ENCODE measurements at places on chromosomes 1 and 21.

- DNase-seq = peak; percentile 80
Measured at GRCh38 chr1:151993734-151994496, at the start of gene S100A10. Gene S100A10, minus strand, starts transcription at chr1:151993859. Its CDS starts 7,629 bp downstream, at chr1:151986230.

DNA sequence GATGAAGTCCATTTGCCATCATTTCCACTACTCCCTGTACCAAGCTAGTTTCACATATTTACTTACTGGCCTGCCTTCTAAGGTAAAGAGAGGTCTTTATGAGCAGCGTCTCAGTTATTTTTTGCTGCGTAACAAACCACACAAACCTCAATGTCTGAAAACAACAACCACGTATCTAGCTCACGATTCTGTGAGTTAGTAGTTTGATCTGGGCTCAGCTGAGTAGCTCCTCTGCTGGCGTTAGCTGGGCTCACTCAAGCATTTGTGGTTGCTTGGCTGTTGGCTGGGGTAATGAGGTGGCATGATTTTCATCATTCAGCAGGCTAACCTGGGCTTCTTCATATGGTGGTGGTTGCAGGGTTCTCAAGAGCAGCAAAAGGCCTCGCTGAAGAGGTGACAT is 225.4 kb downstream of the FOXD2 start:
- DNase-seq = peak; percentile 17

DNA sequence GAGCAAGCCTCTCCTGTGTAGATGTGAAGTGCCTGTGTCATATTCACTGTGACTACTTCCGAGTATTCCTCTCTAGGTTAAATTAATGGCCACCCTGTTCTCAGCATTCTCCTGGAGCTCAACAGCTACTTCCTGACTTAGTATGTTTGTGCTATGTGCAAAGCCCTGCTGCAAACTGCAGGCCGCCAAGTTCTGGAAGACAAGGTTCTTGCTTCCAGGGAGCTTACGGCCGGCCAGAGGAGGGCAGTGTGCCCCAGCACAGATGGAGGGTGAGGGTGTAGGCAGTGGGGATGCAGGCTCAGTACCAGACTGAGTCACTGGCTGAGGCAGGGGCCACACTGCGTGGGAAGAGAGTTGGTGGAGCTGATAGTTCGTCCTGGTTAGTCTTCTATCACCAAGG is 43.2 kb downstream of the ELK4 start:
- no peak for DNase-seq

DNA sequence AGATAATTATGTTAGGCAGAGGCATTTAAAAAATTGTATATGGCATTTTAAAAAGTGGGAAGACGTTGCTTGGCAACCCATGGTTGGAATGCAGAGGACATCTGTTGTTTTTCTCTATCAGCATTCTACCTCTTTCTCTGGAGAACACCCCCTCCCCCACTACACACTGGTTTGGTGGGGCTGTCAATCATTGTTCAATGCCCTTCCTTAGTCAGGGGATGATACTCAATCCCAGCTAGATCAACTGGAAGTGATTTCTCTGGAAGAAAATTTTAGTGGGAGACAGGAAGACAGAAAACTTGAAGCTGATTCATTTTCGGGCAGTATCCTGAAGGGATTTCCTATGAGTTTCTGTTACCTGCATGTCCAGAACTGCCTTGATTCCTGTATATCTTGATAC is 35.7 kb upstream of the CAP1 start:
- no peak for DNase-seq

GRCh38 chr1:111876631-111877030 is 112.8 kb downstream of the KCND3 start:
- DNase-seq = no peak

DNA sequence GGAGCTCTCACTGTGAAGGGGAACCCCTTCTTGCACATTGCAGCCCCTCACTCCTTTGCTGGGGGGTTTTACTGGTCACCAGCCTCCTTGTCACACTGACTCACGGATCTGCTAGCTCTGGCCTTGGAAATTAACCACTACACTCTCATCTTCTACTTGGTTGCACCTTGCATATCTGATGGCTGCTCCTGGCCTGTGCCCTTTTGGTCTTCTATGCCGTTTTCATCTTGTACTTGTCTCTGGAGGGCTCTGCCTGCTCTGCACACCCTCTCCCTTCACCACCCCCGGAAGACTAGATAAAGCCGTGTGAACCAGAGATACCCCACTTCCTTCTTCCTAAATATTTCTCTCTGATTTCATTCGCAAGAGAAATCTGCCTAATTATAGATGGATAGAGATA is 44.6 kb downstream of the CD247 start:
- no peak for DNase-seq

DNA sequence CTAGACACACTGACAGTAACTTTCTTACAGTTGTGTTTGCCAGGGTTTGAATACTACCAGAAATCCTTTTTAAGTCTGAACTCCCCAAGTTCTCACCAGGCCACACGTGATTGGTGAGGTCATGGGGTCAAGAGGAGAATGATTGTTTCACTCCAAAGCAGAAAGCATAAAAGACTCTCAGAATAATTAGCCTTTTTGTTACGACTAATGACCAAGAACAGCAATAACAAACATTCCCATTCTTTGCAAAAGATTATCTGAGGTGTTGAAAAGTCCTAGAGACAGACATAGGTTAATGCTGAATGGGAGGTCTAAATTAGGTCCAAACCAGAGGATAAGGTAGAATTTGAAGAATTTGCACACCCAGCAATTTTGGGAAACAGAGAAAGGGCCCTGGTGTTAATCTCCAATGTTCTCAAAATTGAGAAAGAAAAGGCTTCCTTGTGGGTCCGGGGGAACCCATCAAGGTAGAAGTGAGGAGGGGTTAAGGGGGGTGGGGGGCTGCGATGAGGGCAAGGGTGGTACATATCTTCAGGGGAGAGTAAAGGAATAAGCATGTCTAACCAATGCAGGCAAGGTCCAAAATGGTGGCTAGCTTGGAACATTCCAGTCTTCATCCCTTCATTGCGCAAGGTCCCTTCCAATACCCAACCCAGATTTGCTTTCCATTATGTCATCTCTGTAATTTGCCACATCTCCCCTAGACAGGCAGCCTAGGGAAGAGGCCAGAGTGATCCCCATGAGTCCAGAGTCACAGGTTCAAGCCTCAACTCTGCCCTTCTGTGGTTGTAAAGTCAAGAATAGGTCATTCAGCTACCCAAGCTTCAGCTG is 74.6 kb upstream of the NFIA start:
- no peak for DNase-seq

DNA sequence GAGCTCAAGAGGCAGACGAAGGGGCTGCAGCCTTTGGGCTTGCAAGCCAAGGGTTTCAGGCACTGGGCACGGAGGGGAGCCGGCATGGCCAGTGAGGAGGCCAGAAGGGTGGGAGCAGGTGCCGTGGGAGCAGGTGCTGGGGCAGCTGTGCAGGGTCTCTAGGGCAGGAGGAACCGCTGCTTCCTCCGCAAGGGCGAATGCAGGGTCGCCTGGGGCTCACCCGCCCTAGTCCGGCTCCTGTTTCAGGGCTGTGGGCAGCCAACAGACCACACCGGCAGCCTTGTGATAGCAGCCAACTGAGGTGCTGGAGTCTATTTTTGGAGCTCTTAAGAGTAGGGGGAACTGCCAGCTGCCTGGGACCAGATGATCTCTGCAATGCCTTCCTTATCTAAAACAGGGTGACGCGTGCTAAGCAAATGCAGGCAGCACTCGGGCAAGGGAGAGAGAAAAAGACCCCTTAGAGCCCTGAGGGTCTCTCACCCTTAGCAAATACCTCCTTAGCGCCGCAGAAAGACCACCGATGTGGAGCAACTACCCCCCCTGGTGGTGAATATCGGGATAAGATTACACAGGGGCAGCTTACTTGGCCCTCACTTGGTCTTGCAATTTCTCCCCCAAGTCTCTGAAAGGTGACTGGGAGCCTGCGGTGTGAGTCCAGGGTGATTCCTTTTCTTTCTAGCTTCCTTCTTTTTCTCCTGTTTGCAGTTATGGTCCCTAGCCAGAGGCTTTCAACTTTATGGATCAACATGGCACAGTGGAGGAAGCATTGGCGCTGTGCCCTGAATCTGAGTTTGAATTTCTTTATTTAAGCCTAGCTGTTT is 20.7 kb upstream of the MAPKAPK2 start:
- peak; percentile 85 for DNase-seq

GRCh38 chr1:196607981-196608380 is 259 bp downstream of the KCNT2 start:
- DNase-seq = no peak

DNA sequence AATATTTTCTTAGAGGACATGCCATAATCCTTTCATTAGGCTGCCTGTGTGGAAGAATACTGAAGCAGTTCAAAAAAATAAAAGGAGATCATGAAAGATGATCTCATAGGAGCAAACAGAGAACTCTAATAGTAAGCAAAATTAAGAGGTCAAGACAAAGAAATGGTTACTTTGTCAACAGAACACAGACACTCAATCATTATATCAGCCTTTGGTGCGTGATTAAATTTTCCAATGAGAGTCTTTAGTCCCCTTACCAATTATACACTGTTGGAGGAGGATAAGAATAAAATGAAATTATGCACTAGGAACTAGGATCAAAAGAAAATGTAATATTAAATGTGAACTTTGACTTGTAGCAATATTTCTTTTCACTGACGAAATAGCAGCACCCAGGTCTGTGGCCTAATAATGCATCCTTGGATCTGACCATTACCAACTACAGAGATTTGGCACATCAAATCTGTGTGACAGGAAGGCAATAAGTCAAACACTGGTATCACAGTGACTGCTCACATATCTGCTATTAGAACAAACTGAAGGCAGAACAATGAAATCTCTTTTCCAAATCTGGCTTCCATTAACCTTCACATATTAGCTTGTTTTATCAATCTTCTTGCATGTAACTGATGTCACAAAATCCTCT is 1812.9 kb downstream of the PLA2G4A start:
- DNase-seq = no peak

DNA sequence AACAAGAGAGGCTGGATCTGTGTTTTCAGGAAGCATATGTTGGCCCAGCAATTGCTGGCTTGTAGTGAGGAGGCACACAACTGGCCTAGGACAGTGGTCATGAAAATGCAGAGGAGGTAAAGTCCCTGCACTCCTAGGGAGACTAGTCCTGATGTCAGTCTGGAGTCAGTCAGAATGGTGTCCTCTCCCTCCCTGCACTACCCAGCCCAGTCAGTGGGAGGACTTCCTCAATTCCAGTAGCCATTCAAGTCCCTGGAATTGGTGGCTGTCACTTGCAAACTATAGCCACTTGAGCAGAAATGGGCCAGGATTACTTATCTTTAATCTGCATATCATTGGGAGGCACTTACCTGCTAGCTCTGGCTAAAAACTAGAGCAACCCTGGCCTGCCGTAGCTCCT is 18.6 kb downstream of the NDUFS5 start:
- DNase-seq = no peak

GRCh38 chr1:226248091-226248490 is 24.6 kb downstream of the MIXL1 start:
- DNase-seq = no peak

- no peak for DNase-seq
Measured at GRCh38 chr1:12654657-12655056, 10.8 kb downstream of the AADACL4 start.

DNA sequence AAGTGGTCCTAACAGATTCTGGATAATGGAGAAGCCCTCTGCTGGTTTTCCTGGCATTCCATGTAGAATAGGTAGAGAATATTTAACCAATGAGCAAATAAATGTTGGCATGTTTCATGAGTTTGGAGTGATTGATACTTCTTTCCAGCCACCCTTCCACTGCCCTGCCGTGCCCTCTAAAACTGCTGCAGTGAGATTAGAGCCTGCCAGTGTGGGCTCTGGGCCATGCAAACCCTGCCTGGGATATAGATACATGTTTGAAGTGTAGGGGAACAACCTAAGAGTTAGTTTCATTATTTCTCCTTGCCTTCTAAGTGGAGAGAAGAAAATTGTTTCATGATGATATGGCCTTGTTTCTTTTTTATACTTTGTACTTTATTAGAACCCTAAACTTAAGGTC is 10.4 kb downstream of the UBE2Q1 start:
- DNase-seq = no peak

GRCh38 chr1:9019896-9020295 is 6.3 kb downstream of the SLC2A7 start:
- no peak for DNase-seq

DNA sequence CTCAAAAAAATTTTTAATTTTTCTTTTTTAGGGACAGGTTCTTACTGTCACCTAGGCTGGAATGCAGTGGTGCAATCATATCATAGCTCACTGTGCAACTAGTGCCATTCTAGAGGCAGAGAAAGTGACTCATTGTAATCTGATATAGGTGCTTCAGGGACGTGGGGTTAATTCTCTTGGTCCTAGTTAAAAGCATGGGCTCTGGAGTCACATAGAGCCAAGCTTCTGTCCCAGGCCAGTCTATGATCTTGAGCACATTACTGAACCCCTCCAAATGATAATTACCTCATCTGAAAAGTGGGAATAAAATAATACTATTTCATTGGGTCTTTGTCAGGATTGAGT is 1.1 kb upstream of the ADIPOR1 start:
- no peak for DNase-seq

GRCh38 chr21:38773099-38774061 is 32.3 kb upstream of the ETS2 start:
- no peak for DNase-seq

- DNase-seq = no peak
Measured at GRCh38 chr1:6912518-6912917, 127.3 kb downstream of the CAMTA1 start.

DNA sequence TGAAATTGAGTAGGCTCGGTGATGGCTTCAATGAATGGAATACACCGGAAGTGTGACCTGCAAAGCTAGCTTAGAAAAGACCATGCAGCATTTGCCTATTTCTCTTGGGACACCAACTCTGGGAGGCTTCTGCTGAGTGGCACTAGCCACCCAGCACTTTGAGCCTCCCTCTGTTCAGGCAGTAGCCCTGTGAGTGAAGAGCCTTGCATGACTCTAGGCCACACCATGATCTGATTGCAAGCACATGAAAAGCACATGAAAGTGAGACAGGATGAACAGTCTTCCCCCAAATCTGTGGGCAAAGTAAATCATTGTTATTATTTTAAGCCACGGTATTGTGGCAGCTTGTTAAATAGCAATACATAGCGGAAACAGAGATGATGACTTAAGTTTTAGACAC is 2.8 kb downstream of the CD48 start:
- DNase-seq = no peak

- no peak for DNase-seq
Measured at GRCh38 chr1:210922666-210923065, 211.3 kb downstream of the KCNH1 start.

DNA sequence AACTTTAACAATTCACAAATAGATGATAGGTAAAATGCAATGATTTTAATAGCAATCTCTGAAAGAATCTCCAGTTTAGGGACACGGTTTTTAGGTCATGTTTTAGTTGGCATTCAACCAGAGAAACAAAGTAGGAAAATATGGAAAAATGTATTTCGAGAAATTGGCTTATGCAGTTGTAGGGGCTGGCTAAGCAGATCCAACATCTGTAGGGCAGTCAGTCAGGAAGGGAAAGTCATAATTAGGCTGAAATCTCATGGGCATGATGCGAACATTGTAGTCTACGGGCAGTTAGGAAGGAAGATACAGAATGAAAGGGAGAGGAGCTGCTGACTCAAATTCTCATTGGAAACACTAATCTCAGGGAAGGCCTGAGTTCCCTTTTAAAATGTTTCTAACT is 1276.0 kb upstream of the ADGRL4 start:
- DNase-seq = no peak

GRCh38 chr1:109478806-109479205 is 4.9 kb upstream of the ATXN7L2 start:
- DNase-seq = no peak
